Esophagus squamous epithelium (tissue), 5 donors: ENCODE measurements at places on chromosomes 7 and 10.

- no peak for DNase-seq
These were observed 85.3 kb upstream of the RPA3 start for GRCh38 chr7:7803715-7804178.

- DNase-seq: no peak
These were observed 411.8 kb downstream of the ARL4A start for GRCh38 chr7:13099154-13099795.

DNA sequence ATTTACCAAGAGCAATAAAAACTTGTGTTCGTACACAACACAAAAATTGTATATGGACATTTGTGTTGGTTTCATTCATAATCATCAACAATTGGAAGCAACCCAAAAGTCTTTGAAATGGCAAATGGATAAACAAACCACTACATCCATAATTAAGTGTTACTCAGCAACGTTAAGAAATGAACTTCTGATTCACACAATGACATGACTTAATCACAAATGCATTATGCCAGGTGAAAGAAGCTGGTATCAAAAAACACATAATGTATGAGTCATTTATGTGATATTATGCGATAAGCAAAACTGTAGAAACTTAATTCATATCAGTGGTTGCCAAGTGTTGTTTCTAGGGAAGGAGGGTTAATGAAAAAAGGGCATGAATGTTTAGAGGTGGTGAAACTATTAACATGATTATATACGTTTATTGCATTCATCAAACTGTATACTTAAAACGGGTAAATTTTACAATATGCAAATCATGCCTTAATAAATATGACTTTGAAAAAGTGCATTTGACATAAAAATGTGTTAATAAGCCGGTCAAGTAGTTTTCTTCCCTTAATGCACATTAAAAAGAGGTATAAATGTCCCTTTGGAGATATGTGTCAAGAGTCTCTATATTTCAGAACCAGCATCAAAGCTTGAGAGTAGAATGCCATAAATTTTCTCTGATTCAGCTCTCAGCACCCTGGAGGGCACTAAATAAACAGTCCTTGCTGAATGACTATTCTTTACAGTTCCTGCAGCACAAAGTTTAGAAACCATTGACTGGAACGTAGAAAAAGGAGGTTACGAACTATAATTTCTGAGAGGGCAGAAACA lies 84.8 kb upstream of the GRM3 start:
- no peak for DNase-seq

DNA sequence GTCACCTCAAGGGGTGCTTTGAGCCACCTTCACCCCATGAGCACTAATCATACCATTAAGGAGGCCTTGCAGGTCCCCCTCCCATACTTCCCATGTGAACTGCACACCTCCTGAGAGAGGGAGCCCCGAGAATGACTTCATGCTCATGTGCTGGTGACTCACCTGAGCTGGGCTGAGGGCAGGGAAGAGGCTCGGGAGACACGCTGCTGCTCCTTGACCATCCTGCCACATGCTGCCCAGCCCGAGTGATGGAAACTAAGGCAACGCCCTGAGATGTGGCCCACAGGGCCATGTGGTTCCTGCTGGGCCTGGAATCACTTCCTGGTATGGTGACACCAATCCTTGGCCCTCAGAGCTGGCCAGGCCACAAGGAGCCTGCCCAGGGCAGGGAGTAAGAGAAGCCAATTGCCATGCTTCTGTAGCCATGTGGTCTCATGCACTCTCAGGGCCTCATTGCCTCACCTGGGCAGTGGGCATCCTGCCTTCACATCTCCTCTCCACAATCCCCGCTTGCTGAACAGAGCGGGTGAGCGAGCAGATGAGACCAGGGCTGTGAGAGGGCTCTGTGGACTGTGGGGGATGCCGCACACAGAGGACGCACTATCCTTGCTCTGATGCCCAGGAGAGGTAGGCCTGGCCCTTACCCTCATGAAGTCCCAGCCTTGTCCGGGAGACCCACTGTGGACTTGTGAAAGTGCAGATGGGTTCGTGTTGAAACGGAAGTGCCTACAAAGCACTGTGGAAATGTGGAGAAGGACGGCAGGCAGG lies 18.3 kb upstream of the PPIF start:
- DNase-seq: no peak

DNA sequence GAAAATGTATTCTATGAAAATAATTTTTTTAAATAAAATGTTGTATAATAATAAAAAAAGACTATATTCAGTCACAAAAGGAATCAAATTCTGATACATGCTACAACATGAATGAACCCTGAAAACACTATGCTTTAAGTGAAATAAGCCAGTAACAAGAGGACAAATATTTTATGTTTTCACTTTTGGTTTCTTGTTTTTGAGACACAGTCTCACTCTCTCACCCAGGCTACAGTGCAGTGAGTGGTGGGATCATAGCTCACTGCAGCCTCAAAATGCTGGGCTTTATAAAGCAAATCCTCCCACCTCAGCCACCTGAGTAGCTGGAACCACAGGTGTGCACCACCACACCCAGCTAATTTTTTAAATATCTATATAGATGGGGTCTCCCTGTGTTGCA lies 64.2 kb downstream of the CNOT4 start:
- no peak for DNase-seq

DNA sequence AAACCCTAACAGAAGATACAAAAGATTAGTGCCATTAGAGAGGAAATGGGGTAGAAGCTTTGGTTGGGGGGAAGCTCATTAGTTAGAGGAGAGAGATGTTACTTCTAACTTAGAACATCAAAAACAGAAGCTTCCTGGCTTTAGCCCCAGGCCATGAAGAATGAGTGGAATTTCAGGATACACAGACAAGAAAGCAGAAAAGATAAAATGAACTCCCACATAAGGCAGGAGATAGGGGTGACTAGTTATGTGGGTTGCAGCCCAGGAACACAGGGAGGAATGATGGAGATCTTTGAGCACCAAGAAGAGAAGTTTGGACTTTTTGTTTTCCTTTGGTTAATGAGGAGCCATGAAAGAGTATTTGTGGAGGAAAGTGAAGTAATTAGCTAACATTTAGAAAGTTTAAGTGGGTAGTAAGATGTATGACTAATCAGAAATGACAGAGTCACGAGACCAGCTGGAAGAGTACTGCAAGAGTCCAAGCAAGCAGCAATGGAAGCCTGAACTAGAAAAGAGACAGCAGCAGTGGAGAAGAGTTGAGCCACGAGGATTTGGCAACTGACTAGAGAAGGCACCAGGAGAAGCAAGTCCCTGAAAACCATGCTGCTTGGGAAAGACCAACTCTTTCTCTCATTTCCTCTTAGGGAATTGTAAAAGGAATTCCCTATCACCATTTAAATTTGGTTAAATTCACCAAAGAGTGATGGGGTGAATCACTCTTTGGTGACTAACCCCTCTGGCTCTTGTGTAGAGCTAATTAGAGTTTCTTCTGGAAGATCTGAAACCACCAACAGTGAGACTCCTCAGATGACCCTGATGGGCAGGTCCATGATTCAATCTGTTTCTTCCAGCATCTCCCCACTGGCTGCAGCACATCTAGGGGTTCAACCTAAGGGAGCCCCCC lies 131.9 kb downstream of the KCNMA1 start:
- no peak for DNase-seq

- no peak for DNase-seq
These were observed 413 bp downstream of the BUD31 start for GRCh38 chr7:99409192-99409572.

DNA sequence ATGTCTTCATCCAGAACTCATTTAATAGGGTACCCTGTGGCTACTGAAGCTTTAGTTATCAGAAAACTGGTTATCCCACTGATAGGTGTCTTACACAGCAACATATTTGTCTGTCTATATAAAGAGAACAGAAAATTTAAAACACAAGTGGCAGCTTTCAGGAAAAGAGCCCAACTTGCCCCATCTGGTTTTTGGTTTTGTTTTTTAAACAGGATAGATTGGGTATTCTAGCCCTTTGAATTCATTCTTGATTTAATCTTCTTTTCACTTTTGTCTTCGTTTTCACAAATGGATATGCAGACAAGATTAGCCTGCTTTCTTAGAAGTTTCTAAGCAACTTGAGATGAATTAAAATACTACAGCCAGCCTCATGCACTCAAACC lies 91.3 kb downstream of the KLF6 start:
- no peak for DNase-seq

GRCh38 chr7:147894271-147894670 lies 696.3 kb upstream of the C7orf33 start:
- DNase-seq: no peak

DNA sequence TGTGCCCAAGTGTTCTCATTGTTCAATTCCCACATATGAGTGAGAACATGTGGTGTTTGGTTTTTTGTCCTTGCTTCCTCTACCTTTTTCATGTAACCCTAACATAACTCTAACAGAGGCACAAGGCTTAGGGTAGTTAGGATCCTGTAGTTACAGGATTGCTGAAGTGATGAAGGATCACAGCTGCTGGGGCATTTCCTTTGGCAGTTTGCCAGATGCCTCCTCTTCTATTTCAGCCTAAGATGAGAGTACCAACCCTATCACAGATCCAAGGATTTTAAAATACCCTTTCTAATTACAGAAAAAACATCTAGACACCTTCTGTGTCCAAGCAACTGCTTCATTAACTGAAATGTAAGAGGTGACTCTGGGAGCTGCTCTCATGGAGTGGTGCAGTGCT lies 141.7 kb upstream of the COL1A2 start:
- no peak for DNase-seq

GRCh38 chr7:43484678-43485395 lies 98.1 kb upstream of the STK17A start:
- DNase-seq: no peak

DNA sequence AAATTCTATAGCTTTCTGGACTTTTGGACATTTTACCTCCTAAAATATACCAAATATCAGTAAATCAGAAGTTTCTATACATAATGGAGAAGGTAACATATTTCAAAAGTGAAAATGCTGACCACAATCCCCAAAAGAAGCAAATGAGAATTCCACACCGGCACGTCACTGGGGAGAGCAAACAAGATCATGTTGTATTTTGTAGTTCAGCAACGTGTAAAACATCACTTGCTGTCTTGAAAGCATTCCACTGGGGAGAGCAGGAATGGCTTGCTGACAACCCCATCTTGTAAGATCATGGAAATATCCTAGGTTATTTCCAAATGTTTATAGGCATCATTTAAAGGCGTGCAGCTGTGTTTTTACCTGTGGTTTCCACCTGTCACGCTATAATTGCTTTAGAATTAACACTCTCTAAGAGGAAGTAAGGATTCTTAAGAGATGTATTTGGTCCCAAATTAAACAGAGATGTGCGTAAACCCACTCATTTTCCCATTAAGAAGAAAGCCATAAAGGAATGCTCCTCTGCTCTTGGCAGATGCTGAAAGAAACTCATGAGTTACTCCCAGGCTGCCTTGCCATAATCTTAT lies 397.1 kb upstream of the POT1 start:
- DNase-seq: no peak

DNA sequence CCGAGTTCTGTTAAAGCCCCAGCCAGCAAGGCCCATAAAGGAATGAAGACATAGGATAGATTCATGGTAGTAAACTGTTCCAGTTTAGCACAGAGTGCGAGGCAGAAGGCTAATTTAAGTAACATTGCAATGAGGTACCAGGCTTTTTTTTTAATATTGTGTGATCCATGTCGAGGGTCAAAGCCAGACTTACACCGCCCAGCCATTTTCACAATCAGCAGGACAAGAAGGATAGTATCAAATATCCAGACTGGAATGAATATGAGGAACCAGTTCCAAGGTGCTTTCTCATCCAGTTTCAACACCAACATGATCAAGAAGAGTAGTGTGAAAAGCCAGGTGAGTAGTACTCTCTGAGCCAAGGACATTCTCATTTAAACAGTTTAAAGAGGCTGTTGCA lies 4.2 kb downstream of the TMEM60 start:
- DNase-seq: no peak

GRCh38 chr7:157603716-157604115 lies 266.9 kb downstream of the DNAJB6 start:
- no peak for DNase-seq

DNA sequence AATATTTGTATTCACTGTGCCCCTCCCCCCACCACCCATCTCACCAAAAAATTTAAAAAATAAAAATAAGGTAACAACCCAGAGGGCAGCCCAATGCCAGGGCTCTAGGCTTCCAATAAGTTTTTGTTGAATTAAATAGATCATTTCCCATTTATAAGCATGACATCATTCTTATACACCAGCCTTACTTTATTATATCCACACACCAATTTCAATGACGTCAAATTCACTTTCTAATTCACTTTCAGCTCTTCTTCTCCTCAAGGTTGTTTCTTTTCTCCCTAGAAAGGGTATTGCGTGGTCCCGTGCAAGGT lies 1.2 kb upstream of the DKK1 start:
- DNase-seq: no peak

- no peak for DNase-seq
These were observed 128.8 kb upstream of the DNAJB12 start for GRCh38 chr10:72483471-72483870.

- DNase-seq: no peak
These were observed 6.1 kb downstream of the DNTT start for GRCh38 chr10:96310321-96310669.

DNA sequence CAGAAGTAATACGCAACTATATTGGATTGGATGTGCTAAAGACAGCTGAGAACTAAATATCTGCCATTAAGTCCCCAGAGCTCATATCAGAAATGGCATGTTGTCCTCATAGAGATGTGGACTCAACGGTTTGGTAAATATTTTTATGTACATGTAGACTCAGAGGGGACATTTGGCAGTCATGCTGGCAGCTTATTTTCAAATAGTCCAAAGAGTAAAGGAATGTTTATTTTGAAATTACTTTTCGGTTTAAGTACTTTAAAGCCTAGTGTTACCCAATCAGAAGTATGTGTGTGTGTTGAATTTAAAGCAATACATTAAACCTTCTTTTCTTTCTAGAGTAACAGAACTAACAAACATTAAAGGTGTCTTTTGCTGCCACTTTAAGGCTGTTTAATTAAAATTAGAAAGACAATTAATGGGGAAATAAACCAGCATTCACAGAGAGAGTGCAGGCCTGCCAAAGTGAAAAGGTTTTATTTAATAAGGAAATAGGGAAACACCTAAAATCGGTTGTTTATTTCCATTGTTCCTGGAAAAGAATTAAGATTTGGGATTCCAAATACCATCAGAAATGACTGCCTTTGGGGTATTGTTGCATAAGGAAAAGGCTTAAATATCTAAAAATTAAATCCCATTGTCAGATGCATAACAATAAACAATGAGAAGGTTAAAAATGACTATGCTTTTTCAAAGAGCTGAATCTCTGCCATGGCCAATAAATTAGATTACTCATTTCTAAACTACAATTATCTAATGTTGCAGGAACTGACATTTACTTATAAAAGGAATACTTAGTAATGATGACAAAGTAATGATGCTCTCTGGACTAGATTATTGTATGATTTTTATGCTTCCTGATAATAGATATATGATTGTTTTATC lies 113.4 kb upstream of the AHR start:
- no peak for DNase-seq
